Left hindlimb (tissue), 1 donor: ENCODE measurements at places on chromosomes 5 and 9.

- no peak for DNase-seq
Observed at GRCh38 chr5:95938766-95939165, 22.9 kb downstream of the ELL2 start.

DNA sequence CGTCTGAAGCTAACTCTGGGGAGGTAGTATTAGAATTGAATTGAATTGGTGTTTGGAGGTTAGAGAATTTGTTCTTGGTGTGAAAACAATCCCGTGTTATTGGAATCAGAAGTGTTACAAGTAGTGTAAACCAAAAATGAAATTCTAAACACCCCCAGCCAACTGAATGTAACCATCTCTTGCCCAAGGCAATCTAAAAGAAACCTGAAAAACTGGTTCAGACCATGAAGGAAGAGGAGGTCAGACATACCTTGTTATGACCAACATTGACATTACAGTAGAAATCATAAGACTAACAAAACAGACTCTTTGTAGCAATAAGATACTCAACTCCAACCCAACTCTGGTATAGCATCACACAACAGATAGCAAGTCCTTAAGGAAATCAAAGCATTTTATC, 159.0 kb downstream of the TUSC1 start:
- no peak for DNase-seq

- DNase-seq: no peak
Observed at GRCh38 chr5:21672911-21673310, 1180.2 kb downstream of the CDH12 start.

DNA sequence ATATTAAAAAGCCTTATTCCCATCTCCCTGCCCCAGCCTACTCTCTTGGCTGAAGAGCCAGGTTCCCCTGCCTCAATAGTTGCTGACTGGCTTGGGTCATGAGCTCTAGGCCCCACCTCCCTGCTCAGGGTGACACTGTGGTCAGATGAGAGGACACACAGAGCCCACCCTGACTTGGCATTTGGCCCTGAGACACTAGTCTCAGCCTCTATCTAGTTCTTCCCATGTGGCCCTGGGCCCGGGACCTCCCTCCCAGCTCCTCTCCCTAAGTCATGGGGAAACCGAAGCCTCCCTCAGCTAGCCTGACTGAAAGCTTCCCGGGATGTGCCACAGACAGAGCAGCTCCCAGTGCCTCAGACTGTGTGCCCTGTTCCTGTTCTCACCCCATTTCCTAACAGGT, 5.8 kb upstream of the MYOZ3 start:
- DNase-seq: no peak

GRCh38 chr9:88291856-88292255, 96.4 kb upstream of the SPIN1 start:
- DNase-seq: no peak

- no peak for DNase-seq
Observed at GRCh38 chr9:136653323-136654079, 9.2 kb upstream of the EGFL7 start.

DNA sequence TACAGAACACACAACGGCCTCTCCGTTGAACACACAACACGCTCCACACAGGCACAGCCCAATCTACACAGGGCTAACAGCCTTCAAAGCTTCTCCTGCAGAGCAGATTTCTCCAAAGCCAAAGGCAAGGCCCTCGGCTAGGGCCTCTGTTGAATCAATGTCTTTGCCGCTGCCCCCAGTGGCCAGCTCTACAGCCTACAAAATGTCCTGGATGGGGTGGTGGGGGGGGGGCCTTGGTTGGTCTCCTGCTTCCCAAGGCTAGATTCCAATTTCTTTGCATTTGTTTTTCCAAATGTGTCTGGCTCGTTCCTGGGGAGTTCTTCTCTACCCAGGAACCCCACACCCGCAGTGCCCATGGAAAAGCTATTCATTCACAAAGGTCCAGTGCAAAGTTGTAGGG, 167.2 kb downstream of the PAX5 start:
- DNase-seq: no peak

DNA sequence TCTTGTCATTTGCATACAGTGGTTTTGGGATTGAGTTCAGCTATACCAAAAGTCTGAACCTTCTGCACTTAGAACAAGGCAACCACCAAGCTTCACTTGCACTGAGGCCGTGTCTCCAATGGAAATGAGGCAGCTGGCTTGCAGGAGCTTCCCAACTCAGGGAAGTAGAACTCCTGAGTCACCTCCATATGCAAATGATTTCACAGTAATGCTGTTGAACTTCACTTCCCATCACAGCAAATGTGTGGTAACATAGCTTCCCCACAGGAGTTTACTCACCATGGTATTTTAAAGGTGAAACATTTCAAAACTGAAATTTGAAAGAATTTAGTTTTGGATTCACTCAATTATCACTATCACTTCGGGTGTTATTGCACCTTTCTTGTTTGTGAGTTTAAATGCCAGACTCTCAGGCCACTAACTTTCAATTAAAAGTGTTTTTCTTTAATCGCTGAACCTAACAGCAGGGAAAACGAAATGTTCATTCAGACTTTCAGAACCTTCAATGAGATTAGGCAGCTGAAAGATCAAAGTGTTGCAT, 9.0 kb downstream of the CD274 start:
- DNase-seq: no peak

DNA sequence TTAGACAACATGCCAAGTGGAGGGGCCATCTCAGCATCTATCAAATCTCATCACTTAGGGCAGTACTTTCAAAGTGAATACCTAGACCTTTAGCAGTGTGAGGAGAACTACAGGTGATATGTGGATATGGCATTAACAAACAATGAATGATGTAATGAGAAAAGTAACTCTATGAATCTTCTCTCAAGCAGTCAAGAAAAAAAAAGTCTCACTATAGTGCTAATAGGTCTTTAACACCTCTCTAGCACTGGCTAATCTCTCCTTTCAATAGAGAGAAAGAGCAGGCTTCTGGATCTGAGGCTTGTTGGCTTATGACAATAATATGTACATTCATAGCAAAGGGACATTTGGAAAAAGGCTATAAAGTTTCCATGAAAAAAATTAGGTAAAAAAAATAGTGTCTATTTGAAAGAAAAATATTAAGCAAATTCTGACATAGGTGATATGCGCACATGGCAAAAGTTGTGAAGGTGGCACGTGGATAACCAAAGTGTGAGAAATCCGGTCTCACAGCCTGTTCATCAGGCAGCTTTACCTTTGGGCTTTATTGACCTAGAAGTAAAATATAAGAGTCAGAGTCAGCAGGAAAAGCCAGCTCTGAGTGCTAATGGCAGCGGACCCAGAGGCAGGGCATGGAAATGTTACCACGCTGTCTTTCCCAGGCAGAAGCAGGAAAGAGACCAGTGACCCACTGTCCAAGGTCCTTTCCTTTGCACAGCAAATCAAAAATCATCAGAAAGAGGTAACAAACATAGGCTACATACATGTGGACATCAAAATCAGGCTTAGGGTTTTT, 203.4 kb downstream of the EFNA5 start:
- DNase-seq: no peak

- DNase-seq: no peak
Observed at GRCh38 chr9:105681724-105682123, 12.6 kb upstream of the TMEM38B start.

- DNase-seq: no peak
Observed at GRCh38 chr9:123927625-123928532, 2.0 kb downstream of the DENND1A start.

- no peak for DNase-seq
Observed at GRCh38 chr9:83966209-83966582, 13.8 kb downstream of the HNRNPK start.

DNA sequence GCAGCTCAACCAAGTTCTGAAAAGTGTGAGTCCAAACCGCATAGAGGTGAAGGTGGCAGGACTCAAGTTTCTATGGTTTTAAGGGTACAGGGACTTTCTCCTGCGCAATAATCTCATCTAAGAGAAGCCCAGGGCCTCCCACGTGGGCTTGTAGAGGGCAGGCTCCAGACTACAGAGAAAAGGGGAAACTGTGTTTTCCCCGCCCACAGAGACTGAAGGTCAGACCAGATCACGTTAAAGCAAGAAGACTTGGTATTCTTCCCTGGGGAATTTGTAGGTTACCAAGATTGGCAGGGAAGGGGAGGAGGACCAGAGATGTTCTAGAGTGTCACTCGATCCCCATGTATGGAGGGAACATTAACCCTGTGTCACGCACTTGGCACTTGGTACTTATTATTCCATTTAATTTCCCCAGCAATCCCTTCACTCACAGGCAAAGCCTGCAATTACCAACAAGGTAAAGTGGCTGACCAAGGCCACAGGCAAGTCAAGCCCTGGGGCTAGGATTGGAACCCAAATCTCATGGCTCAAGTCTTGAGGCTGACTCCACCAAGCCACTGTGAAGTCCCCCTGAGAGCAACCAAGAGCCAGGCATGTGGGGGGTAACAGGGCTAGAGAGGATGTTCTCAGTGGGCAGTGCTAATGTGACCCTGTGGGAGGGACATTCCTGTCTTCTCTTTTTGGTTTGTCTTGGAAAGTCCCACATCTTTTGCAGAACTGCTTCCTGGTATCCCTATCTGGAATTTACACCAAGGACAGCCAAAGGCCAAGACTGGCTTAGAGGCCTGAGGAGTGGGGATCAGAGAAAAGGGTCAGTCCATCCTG, 18.3 kb upstream of the NEK6 start:
- no peak for DNase-seq

- no peak for DNase-seq
Observed at GRCh38 chr9:84754461-84754860, 84.9 kb downstream of the NTRK2 start.

DNA sequence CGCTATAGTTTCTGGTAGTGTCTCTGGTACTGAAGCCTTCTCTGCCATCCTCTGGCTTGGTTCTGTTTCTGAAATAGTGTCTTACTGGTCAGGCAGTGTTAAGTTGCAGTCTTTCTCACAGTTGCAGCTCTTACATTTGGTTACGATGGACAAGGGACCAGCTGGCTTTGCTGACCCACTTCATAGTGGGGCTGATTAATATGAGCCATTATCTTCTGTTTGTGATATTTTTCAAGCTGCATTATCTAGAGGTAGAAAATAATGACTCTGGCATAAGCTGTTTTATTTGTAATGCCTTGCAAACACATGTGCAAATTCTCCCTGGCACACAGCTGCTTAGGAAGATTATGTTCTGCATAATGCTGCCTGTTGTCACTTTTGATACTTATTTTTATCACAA, 199.1 kb downstream of the KDM4C start:
- no peak for DNase-seq

- DNase-seq: no peak
Observed at GRCh38 chr9:7500521-7500920, 299.1 kb downstream of the DMAC1 start.

GRCh38 chr9:72996684-72997314, 43.9 kb upstream of the ALDH1A1 start:
- DNase-seq: no peak

DNA sequence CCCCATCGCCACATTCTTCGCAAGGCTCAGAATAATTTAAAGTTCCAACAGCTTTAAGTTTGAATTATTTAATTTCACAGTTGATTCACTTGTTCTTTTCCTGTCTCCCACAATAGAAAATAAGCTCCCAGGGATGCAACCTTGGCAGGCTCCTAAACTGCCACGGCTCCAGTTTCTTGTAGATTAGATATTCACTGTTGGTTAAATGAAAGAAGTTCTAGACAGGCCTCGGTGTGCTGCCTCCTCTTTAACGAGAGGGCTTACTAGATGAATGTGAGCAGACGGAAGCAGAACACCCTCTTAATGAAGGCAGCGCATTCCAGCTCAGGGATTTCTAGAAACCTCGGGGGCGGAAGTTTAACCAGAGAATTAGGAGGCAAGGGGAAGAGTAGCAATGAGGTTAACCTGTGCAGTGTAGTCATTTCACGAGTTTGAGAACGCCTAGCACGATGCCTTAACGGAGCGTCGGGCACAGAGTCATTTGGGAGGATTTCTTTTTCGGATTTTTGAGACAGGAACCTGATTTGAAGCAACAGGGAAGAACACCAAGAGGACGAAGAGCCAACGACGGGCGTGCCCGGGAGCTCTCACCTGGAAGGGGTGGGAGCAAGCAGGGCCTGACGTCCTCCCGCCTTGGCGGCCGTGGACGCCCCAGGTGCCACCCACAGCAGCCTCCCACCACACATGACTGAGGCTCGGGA, 637 bp upstream of the SMC5 start:
- DNase-seq: peak; percentile 60

DNA sequence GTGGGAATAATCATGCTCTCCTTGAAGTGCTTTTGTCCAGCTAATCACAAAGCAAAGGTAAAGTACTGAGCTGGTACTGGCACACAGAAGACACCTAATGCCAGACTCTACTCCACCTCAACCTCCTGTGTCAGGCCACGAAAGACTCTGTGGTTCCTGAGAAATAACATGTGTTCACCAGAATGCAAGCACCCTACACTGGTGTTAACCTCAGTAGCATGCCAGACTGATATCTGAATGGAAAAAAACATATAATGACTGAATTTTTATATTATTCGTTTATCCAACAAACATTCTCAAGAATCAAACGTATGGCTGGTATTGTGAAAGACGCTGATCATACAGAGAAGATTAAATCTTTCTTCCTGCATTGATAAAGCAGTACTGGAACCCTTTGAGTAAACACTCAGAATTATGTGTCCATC, 97.1 kb upstream of the IFNE start:
- no peak for DNase-seq

DNA sequence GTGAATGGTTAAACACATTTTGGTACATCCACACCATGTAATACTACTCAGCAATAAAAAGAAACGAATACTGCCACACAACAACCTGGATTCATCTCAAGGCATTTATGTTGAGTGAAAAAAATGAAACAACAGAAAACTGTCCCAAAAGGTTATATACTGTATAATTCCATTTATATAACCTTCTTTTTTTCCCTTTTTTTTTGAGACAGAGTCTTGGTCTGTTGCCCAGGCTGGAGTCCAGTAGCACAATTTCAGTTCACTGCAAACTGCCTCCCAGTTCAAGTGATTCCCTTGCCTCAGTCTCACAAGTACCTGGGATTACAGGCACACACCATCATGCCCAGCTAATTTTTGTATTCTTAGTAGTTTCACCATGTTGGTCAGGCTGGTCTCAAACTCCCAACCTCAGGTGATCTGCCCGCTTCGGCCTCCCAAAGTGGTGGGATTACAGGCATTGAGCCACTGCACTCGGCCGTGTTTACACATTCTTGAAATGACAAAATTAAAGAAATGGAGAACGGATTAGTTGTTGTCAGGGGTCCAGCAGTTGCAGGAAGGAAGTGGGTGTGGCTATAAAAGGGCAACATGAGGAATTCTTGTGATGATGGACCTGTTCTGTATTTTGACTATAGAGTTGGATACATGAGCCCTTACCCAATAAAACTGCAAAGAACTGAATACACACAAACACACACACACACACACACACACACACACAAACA, 17.4 kb downstream of the PPP6C start:
- DNase-seq: no peak

DNA sequence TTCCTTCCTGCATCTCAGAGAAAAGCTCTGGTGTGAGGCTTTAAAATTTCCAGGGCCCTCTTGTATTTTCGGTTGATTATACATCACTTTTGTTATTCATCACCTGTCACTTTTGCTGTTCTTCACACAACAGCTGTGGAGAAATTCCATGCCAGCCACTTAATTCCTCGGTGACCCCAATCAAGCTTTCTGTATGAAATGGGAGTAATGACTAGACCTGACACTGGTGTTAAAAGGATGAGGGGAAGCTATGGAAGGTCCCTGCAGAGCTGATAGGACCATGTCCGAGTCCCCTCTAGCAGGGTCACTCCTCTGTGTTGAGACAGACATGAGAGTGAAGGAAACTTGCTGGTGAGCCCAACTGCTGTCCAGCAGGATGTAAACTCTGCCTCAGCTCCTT, 59.7 kb downstream of the GPR21 start:
- DNase-seq: no peak

GRCh38 chr5:160030631-160031377, 21.9 kb downstream of the TTC1 start:
- no peak for DNase-seq
